ENCODE measurements at places on chromosomes 7 and 10.

DNA sequence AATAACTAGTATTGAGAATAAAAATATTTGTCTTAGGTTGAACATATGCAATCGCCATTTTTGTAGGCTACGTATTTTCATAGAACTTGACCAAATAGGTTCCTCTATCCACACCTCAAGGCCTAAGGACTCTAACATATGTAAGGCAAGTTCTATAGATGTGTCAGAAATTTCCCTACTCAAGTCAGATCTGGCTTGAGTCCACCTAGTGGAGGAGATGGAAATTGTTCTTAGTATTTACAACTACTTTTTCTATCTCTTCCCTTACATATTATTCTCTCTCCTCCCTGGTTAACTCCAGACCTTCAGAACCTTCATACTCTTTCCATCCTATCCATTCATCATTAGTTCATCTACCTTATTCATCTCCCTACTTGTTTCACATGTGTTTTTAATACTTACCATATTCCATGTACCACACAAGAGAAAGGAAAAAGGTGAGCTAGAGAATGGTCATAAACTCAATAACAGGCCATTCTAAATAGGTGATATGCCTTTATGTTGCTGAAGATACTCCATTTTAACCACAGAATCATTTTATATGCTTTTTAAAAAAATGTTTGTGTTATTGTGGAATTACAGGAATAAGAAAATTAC lies 174.5 kb upstream of the HDAC9 start:
- DNase-seq: peak; percentile 29

DNA sequence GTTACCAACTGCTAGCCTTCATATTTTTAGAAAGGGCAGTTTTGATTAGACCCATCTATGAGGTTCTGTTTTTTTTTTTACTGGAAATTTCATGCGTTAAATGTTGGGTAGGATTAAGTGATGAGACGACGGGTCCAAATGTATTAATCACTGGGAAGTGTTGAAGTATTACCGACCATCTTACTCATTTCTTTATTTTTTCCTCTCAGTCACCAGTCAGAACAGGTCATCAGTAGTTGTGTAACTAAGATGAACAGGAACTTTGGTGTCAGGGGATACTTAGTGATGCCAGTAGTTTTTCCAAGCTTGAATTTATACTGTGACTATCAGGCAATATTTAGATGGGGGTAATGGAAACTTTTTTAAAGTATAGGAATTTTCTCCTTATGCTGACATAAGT lies 14.2 kb downstream of the TFAM start:
- no peak for DNase-seq

DNA sequence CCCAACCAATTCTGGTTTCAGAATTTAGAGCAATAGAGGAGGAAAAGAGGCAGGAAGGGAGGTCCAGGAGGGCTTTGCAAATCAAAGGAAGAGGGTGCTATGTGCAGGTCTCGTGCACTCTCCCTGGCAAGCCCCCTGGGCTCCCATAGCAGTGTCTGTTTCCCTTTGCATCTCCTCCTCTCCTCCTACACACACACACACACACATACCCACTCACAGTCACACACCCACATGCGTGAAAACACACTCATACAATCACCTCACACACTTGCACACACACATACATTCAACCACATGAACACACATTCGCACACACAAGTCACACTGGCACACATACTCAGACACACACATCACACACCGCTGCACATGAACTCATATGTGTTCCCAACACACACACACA lies 105.3 kb downstream of the OAT start:
- no peak for DNase-seq

- DNase-seq: no peak
Observed at GRCh38 chr7:3280946-3281656, 20.0 kb upstream of the SDK1 start.

GRCh38 chr7:137169282-137169698 lies 174.2 kb downstream of the PTN start:
- no peak for DNase-seq

GRCh38 chr7:25124465-25125136 lies 459 bp downstream of the CYCS start:
- DNase-seq: no peak

DNA sequence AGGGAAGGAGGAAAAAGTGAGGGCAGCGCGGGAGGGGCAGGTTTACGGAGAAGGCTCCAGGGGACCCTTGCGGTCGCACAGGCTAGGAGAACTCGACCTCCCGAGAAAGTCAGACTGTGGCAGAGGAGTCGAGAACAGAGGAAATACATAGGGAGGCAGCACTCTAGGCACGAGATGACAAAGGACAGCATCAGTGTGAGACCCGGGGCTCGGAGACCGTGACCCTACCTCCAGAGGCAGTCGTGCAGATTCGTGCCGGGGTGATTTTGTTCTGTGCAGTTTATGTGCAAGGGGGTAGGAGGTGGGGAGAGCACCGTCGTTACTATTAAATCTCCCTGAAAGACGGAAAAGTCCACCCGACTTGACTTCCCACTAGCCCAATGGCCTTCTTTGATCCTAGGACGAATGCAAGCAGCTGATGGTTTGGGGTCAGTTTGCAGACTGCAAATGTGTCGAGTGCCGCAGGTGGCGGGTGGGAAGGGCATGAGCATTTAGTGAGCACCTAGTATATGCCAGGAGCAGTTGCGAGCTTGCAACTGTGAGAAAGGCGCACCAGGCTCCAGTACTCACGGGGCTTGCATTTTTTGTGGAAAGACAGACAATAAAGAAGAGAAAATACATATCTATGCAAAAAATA lies 674 bp upstream of the OSBPL3 start:
- no peak for DNase-seq

DNA sequence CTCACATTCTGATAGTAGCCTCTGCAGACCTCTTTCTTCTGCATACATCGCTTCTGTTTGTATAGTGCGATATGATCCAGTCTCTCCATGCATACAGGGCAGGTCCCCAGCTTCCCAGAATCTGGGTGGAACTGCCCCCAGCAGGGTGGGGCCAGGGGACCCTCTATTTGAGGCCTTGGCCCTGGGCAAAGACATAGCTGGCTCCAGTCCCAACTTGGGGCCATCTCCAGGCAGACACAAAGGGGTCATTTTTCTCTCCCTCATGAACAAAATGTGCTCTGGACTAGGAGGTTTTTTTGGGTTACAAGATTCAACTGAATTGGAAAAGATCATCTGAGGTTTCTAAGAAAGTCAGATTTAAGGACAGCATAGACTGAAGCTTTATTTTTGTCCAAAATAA lies 21.1 kb upstream of the HSPA12A start:
- DNase-seq: no peak

DNA sequence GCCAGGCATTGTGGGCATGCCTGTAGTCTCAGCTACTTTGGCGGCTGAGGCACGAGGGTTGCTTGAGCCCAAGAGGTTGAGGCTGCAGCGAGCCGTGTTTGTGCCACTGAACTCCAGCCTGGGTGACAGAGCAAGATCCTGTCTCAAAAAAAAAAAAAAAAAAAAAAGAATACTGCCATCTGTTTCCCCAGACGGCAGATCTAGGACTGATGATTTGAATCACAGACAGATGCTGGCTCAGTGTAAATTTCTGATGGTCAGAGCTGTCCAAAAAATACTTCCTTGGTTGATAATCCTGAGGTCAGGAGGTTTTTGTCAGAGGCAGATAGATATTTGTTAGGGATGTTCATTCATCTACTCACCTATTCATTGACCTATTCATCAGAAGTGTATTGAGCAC lies 130.7 kb downstream of the REEP3 start:
- no peak for DNase-seq

DNA sequence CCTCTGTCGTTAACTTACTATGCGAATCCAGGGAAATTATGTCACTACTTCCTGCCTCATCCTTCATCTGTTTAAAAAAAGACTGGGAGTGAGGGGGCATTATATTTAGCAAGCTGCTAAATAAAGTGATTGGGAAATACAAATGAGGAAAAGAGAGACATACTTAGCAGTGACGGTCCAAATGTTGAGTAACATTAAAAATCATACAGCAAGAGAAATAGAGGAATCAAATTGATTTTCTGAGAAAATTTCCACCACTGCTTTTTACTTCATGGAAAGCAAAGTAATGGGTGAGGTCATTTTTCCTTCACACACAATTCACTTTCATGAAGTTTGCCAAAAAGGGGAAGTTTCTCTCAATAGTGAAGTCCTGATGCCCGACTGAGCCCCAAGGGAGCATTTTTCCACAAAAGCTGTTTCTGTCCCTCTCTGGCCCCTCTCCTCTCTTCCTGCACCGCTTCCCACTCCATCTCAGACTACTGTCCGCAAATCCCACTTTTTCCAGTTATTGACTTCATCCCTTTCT lies 61.9 kb upstream of the ADO start:
- DNase-seq: no peak

- DNase-seq: no peak
Observed at GRCh38 chr7:1814089-1814811, 144.2 kb downstream of the ELFN1 start.

GRCh38 chr7:46522354-46522906 lies 601.4 kb upstream of the IGFBP3 start:
- no peak for DNase-seq

DNA sequence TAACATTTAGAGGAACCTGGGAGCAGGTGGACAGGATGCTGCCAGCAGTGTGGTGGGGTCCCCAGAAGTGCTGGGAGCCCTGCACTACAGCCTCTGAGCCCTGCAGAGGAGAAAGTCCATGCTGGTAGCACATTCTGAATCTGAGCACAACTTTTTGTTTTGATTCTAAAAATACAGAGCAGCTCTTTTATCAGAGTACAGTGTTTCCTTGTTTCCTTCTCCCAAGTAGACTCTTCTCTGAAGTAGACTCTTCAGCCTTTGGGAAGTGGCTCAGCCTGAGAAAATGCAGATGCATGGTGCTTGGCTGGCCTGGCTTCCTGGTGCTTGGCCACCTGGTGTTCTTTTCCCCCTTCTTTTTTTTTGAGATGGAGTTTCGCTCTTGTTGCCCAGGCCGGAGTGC lies 9.1 kb downstream of the ADCY1 start:
- DNase-seq: no peak

- DNase-seq: no peak
Observed at GRCh38 chr7:68581417-68581816, 1016.9 kb upstream of the AUTS2 start.

DNA sequence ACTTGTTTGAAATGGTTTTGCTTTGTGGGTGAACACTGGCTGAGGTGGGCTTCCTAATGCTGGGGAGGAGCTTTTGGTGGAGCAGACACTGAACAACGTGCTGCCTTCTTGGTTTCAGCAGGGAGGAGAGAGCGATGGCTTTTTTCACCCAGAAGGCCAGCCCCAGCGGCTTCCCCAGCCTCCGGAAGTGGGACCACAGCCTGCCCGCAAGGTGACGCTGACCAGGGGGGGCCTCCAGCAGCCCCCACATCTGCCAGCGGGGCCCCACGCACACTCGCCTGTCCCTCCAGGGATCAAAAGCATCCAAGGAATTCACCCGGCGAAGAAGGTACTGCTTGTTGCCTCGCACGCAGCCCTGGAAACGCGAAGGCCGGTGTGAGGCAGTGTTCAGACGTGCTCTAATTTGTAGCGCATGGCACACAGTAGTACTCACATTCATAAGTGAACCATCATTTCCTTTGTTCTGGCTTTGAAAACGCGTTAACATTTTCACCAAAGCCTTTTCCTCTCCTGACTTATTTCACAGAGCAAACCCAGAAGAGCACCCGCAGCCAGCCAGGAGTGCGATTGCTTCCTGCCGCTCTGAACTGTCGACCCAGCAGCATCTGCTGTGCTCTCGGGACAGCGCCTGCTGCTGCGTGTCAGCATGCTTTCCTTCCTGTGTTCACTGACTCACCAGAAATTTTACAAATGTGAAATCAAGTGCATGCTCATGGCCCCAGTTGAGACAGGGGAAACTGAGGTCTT lies 48.4 kb downstream of the SHH start:
- no peak for DNase-seq

DNA sequence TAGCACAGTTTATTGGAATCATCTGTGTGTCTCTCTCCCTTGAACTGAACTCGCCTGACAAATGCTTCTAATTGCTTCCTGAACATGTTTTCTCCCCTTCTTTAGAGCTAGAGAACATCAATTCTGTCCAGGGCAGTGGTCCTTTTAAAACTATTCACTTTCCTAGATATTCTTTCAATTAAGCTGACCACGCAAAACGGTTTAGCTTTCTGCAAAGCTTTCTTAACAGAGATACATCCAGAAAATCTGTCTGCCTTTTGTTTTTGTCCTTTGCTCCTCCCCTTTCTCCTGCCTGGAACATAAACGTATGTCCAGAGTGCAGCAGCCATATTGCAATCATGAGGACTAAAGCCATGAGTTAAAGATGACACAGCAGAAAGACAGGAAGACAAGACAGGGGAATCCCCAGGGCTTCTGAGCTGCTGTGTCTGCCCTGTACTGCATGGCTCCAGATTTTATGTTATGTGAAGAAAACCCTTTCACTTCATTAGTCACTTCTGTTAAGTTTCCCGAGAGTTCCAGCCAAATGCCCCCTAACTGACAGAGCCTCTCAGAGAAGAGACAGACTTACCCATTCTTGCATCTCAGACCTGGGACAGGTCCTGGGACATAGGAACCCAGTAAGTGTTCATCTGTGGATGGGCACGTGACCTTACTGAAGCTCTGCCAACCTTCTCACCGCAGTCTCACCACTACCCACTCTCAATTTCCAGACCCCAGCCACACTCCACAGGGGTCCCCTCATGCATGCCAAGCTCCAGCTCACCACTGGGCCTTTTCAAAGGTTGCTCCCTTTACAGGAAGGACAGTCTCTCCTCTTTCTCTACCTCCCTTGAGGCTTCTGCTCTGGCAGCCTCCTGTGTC lies 35.0 kb upstream of the CPXM2 start:
- no peak for DNase-seq

DNA sequence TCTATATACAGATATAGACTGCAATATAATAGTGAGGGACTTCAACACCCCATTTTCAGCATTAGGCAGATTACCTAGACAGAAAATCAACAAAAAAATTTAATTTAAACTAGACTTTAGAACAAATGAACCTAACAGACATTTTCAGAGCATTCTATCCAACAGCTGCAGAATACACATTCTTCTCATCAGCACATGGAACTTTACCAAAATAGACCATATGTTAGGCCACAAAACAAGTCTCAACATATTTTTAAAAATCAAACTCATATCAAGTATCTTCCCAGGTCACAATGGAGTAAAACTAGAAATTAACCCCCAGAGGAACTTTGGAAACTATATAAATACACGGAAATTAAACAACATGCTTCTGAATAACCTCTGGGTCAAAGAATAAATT lies 169.6 kb downstream of the MTERF1 start:
- DNase-seq: no peak

DNA sequence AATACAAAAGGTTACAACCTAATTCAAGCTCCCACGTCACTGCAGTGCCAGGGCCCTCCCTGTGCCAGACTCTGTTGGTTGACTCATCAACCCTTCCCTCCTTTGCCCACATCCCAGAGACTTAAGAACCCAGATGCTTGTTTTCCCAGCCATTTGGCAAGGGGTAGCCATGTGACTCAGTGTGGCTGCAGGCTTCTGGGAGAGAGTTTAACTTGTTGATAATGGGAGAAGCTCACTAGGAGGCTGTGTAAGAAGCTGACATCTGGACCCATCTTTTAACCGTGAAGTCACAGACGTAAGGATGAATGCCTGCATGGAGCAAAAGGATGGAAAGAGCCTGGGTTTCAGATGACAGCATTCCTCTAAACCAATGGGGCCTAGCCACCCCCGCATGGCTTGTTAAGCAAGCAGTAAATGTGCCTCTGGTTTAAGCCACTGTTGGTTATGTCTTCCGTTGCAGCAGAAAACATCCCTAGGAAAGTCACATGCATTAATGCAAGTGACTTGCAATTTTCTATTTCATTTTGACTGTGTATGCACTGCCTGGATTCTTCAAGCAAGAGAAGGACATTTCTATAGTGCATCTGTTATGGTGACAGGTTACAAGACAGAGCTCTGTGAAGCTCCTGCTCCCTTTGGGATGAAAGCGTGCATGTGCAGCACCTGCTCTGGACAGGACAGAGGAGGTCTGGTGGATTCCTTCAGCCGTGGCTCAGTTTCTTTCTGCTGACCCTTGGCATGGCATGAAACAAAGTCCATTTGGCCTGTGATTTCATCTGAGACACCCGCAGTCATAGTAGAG lies 57.5 kb upstream of the CREB5 start:
- DNase-seq: peak; percentile 99

All from HS-5 (cell line).